ENCODE measurements at places on chromosomes 5 and 9.

GRCh38 chr5:172488221-172488620, 33.9 kb upstream of the SH3PXD2B start:
- H3K4me3 ChIP-seq: no peak overlapping the region
- no peaks in the 10 kb centered on the region for H3K4me1 ChIP-seq
- no peak for DNase-seq
- H3K27ac ChIP-seq: no peak overlapping the region
- H3K36me3 ChIP-seq: no peaks in the 10 kb centered on the region
- H3K27me3 ChIP-seq: peaks cover 3% of the 10 kb centered on the region

DNA sequence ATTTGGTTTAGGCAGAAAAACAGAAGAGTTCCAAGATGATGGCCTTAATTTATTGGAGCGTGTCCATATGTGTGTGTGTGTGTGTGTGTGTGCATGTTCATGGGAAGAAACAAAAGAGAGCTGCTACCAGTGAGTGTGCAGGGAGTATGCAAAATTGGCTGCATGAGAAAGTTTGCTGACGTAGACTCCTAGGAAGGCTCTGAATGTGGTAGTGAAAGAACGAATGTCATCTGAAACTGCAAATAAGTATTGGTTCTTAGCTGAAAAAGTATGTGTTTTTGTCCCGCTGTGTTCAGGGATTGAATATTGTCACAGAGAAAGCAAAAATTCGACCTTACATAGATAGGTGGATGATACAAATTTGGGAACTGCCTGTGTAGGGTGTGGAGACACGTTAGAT, 542.6 kb upstream of the COX7C start:
- H3K4me1 ChIP-seq: no peaks in the 10 kb centered on the region
- H3K27ac ChIP-seq: no peak overlapping the region
- no peaks in the 10 kb centered on the region for H3K27me3 ChIP-seq
- H3K4me3 ChIP-seq: no peak overlapping the region
- DNase-seq: no peak
- H3K36me3 ChIP-seq: no peaks in the 10 kb centered on the region

GRCh38 chr5:67291066-67291465, 94.5 kb upstream of the CD180 start:
- H3K27ac ChIP-seq: no peak overlapping the region
- H3K36me3 ChIP-seq: no peaks in the 10 kb centered on the region
- H3K4me3 ChIP-seq: no peak overlapping the region
- H3K4me1 ChIP-seq: peaks cover 16% of the 10 kb centered on the region
- no peaks in the 10 kb centered on the region for H3K27me3 ChIP-seq

DNA sequence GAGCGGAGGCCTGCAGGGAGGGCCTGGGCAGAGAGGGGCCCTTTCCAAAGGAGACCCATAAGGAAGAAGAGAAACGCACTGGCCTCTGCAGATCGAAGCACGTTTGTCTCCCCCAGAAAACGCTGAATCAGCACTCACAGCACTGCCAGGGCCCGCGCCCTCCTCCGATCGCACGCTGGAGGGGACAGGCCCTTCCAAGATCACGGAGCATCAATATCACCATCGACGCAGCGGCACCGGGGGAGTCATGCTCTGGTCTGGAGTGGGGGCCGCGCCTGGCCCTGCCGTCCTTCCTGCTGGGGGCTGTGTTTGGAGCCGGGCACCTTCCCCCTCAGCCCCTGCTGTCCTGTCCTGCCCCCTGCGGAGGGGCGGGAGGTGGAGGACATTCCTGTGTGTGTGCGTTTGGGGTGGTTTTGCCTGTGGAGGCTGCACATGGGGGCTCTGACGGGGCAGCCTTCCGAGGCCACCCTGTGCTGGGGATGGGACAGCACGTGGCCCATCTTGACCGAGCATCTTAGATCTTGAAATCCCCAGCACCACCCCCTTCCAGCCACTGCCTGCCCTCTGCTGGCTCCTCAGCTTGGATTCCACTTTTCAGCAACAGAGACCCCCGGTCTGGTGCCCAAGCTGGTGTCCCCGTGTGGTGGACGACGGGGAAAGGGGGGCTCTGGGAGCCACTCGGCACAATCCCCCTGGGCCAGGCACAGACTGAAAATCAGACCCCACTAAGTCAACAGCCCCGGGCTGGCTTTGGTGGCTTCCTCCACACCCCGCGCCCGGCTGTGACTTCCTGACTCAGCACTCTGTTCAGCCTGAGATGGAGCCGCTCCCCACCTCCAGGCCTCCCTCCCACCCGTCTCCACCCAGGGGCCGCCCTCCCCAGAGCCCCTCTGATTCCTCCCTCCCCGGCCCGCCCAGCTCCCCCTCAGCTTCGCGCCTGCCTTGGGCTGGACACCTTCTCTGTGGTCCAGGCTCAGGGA, 8.3 kb downstream of the TMEM250 start:
- DNase-seq: no peak
- H3K27ac ChIP-seq: peak overlapping the region; percentile 69
- no peaks in the 10 kb centered on the region for H3K27me3 ChIP-seq
- peaks cover 12% of the 10 kb centered on the region for H3K36me3 ChIP-seq
- no peak overlapping the region for H3K4me3 ChIP-seq

DNA sequence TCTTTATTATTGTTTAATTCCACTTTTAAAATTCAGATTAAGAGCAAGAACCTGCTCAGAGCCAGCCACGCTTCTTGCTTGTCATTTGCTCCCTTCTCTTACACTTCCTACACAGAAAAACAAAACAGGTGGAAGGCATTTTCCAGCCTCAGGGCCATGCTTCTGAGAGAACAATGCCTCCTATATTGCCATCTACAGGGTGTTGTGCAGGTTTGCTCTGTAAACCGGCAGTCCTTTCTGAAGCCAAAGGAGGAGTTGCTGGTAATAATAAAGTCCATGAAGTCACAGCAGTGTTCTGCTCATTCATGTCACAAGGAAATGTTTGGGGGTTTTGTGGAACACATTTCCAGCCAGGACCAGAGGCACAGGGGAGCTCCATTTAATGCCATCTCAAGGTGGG, 16.1 kb upstream of the PRLR start:
- no peaks in the 10 kb centered on the region for H3K27me3 ChIP-seq
- H3K4me1 ChIP-seq: peaks cover 16% of the 10 kb centered on the region
- H3K4me3 ChIP-seq: no peak overlapping the region

GRCh38 chr9:127935765-127936221, 1.9 kb downstream of the DPM2 start:
- peaks cover 26% of the 10 kb centered on the region for H3K36me3 ChIP-seq
- DNase-seq: no peak
- no peak overlapping the region for H3K4me3 ChIP-seq
- H3K27me3 ChIP-seq: no peaks in the 10 kb centered on the region

DNA sequence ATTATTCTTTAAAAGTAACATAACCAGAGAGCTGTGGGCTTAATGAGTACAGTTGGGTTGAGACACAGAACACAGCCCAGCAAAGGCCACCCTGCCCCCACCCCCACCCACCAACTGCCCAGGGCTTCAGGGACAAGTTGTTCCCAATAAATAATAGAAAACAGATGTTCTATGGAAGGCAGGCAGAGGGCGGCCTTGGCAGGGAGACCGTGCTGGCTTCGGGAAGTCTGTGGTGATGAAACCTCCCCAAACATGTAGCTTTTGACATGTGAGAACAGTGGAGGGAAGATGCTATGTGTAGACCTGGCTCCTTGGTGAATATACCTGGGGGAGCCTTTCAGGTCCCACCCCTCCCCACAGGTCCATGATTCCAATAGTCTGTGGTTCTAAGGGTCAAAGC, 10.0 kb downstream of the TRAF1 start:
- no peaks in the 10 kb centered on the region for H3K27me3 ChIP-seq
- no peaks in the 10 kb centered on the region for H3K36me3 ChIP-seq
- peaks cover 10% of the 10 kb centered on the region for H3K4me1 ChIP-seq
- no peak for DNase-seq
- H3K4me3 ChIP-seq: no peak overlapping the region

GRCh38 chr5:5497152-5497788, 74.8 kb downstream of the ICE1 start:
- H3K4me1 ChIP-seq: no peaks in the 10 kb centered on the region
- no peak overlapping the region for H3K4me3 ChIP-seq
- no peaks in the 10 kb centered on the region for H3K36me3 ChIP-seq

- DNase-seq: no peak
- no peak overlapping the region for H3K4me3 ChIP-seq
- no peaks in the 10 kb centered on the region for H3K36me3 ChIP-seq
These were observed 30.2 kb upstream of the FUBP3 start for GRCh38 chr9:130549093-130549735.

DNA sequence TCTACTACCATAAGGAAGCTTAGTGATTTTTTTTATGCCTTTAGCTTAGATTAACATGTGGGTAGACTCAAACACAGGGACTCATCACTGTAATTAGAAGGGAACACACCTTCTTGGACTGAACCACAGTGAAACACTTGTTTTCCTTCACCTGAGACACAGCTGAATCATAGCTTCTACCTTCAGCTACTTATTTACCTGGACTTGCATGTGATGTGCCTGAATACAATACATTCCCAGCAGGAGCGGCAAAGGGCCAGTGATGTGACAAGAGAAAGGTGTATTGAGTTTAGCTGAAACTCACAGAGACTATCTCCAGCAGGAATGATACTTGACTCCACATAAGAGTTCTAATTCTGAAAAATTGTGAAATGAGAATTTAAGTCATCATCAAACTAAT, 37.8 kb downstream of the GRAMD2B start:
- no peak overlapping the region for H3K27ac ChIP-seq
- H3K4me1 ChIP-seq: no peaks in the 10 kb centered on the region
- no peaks in the 10 kb centered on the region for H3K36me3 ChIP-seq
- no peak overlapping the region for H3K4me3 ChIP-seq
- DNase-seq: no peak

DNA sequence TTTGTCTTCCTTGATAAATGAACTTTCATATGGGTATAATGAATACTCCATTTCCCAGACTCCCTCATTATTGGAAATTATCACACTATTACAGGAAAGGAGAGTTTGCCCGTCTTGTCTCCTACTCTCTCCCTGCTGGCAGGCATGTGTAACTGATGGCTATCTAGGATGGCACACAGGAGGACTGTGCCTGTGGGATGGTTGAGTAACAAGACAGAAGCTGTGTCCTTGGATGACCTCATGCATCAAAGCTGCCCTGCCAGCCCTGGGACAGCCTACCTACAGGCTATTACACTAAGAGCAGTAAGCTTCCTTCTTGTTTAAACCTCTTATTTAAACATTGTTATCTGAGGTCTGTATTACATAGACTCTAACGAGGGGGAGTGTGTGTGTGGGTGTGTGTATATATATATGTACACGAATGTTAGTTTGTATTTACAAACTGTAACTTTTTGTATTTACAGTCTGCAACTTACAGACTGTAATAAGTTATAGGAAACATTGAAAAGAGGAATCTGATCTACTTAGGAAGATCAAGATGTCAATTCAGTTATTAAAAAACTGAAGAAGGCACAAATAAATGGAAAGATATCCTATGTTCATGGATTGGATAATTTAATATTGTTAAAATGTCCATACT, 247.6 kb upstream of the ACO1 start:
- no peak overlapping the region for H3K27ac ChIP-seq
- no peak for DNase-seq
- H3K36me3 ChIP-seq: no peaks in the 10 kb centered on the region
- no peak overlapping the region for H3K4me3 ChIP-seq
- H3K27me3 ChIP-seq: no peaks in the 10 kb centered on the region

GRCh38 chr5:3599226-3600105, 3.8 kb downstream of the IRX1 start:
- no peak overlapping the region for H3K4me3 ChIP-seq
- no peak overlapping the region for H3K27ac ChIP-seq
- no peaks in the 10 kb centered on the region for H3K27me3 ChIP-seq
- DNase-seq: no peak

DNA sequence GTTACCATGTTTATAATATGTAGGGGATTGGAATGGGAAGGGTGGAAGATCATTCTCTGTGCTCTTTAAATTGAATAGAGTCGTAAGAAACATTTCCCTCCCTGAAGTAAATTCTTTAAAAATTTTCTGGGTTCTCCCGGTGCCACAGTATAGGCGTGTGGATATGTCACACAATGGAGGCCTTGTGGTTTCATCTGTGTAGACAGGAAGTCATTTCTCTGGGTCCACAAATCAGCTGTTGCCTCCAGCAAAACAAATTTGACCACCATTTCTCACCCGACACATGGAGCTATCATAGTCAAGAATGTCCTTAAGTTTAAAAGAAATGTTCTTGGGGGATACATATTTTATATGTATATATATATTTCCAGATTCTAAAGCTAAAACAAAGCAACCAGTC, 17.4 kb downstream of the CEP78 start:
- no peaks in the 10 kb centered on the region for H3K27me3 ChIP-seq
- no peaks in the 10 kb centered on the region for H3K4me1 ChIP-seq
- H3K27ac ChIP-seq: no peak overlapping the region
- H3K36me3 ChIP-seq: peaks cover 74% of the 10 kb centered on the region
- H3K4me3 ChIP-seq: no peak overlapping the region

- H3K36me3 ChIP-seq: no peaks in the 10 kb centered on the region
- H3K4me3 ChIP-seq: no peak overlapping the region
- H3K27me3 ChIP-seq: no peaks in the 10 kb centered on the region
- H3K27ac ChIP-seq: no peak overlapping the region
- no peak for DNase-seq
- H3K4me1 ChIP-seq: no peaks in the 10 kb centered on the region
These were observed 202.5 kb downstream of the GDNF start for GRCh38 chr5:37637165-37637845.

GRCh38 chr9:134553996-134554372, 87.6 kb upstream of the COL5A1 start:
- H3K27me3 ChIP-seq: no peaks in the 10 kb centered on the region
- no peaks in the 10 kb centered on the region for H3K4me1 ChIP-seq
- H3K27ac ChIP-seq: no peak overlapping the region
- no peak for DNase-seq
- H3K36me3 ChIP-seq: no peaks in the 10 kb centered on the region
- H3K4me3 ChIP-seq: no peak overlapping the region

DNA sequence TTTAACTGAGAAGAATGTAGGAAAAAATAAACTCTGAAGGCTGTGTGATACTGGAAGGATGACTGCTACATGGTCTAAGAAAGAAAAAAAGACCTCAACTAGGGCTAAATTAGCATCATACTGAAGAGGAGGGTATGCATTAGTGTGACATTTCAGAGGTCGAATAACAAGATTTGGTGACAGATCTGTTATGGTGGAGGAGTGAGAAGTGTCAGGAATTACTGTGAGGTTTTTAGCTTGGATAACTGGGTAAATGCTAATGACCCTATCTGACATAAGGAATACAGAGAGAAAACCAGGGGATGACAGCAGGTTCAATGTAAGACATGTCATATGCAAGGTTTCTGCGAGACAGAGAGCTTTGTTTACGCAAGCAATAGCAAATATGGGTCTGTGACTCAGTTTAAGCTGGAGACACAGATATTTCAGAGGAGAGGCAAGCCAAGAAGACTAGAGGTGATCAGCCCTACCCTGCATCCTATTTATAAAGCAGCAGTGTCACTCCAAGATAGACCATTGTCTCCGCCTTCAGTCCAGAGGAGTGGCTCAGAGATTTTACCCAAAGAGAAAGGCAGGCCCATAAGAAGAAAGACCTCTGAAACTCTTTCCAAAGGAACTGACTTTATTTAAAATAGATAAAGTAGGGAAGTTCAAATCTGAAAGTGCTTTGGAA, 44.3 kb downstream of the FBN2 start:
- H3K4me1 ChIP-seq: no peaks in the 10 kb centered on the region
- no peak overlapping the region for H3K4me3 ChIP-seq
- no peaks in the 10 kb centered on the region for H3K36me3 ChIP-seq
- H3K27me3 ChIP-seq: no peaks in the 10 kb centered on the region
- no peak overlapping the region for H3K27ac ChIP-seq
